ENCODE measurements at places on chromosomes 3 and 15.

GRCh38 chr3:188760408-188760807 lies 411.4 kb upstream of the TPRG1 start:
- no peak overlapping the region for H3K27ac ChIP-seq
- DNase-seq: no peak
- H3K36me3 ChIP-seq: peaks cover 12% of the 10 kb centered on the region
- H3K4me1 ChIP-seq: no peaks in the 10 kb centered on the region
- H3K27me3 ChIP-seq: no peaks in the 10 kb centered on the region

- no peak overlapping the region for H3K27ac ChIP-seq
- no peaks in the 10 kb centered on the region for H3K4me1 ChIP-seq
- no peaks in the 10 kb centered on the region for H3K36me3 ChIP-seq
Observed at GRCh38 chr15:72222393-72222792, 8.6 kb downstream of the PKM start.

- H3K27me3 ChIP-seq: peaks cover 2% of the 10 kb centered on the region
- no peak for DNase-seq
- no peaks in the 10 kb centered on the region for H3K36me3 ChIP-seq
- no peak overlapping the region for H3K4me3 ChIP-seq
- no peaks in the 10 kb centered on the region for H3K4me1 ChIP-seq
- no peak overlapping the region for H3K27ac ChIP-seq
Observed at GRCh38 chr3:189953551-189953950, 167.1 kb downstream of the P3H2 start.

DNA sequence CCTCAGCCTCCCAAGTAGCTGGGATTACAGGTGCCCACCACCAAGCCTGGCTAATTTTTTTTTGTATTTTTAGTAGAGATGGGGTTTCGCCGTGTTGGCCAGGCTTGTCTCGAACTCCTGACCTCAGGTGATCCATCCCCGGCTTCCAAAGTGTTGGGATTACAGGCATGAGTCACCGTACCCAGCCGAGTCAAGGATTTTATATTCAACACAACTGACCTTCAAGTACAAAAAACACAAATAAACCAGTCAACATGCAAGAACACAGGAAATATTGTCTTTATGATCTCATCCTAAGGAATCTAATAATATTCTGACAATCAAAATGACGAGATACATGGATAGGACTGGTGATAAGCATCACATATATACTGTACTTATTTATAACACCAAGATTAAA lies 37.9 kb downstream of the TJP1 start:
- peaks cover 6% of the 10 kb centered on the region for H3K4me1 ChIP-seq
- no peak for DNase-seq
- H3K4me3 ChIP-seq: no peak overlapping the region
- H3K27me3 ChIP-seq: no peaks in the 10 kb centered on the region
- no peaks in the 10 kb centered on the region for H3K36me3 ChIP-seq

DNA sequence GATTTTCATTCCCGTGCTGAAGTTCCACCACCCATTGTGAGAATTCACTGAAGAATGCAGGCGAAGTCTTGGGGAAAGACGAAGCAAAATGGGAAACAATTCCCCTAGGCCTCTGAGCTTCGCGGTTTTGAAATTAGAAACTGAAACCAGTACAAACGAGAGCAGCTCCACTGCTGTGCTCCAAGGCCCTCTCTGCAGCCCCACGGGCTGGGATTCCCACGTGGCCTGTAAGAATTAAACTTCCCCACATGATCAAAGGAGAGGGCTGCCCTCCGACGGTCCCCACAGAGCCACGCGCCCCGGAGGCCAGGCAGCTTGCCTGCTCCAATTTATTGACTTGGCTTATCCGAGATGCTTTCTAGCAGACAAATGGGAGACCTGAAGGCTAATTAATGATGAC lies 144.0 kb downstream of the GREM1 start:
- H3K36me3 ChIP-seq: no peaks in the 10 kb centered on the region
- H3K27me3 ChIP-seq: no peaks in the 10 kb centered on the region
- H3K4me1 ChIP-seq: no peaks in the 10 kb centered on the region
- no peak overlapping the region for H3K27ac ChIP-seq
- DNase-seq: no peak

DNA sequence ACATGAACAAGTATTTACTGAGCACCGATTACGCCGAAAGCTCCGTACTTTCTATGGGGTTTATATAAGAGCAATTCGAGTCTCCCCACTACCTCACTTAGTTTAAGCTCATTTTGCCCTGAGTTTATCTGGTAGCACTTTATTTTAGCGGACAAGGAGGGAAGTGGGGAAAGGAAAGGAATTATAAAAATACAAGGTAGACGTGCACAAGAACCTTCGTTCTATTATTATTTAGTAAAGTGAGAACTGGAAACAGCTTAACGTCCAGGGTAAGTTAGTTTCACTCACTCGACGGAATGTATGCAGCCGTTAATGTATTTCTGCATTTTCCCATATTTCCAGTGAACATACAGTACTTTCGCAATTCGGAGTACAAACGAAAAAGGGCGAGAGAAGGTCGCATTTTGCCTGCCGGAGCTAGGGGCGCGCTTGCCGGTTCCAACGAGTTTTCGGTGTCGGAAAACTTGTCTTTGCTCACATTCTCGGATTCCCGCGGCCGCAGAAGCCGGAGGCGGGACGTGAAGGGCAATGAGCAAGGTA lies 1.2 kb upstream of the STT3B start:
- peak overlapping the region; percentile 99 for H3K27ac ChIP-seq
- H3K27me3 ChIP-seq: no peaks in the 10 kb centered on the region
- no peak for DNase-seq
- peaks cover 16% of the 10 kb centered on the region for H3K4me1 ChIP-seq
- peak overlapping the region; percentile 70 for H3K4me3 ChIP-seq

DNA sequence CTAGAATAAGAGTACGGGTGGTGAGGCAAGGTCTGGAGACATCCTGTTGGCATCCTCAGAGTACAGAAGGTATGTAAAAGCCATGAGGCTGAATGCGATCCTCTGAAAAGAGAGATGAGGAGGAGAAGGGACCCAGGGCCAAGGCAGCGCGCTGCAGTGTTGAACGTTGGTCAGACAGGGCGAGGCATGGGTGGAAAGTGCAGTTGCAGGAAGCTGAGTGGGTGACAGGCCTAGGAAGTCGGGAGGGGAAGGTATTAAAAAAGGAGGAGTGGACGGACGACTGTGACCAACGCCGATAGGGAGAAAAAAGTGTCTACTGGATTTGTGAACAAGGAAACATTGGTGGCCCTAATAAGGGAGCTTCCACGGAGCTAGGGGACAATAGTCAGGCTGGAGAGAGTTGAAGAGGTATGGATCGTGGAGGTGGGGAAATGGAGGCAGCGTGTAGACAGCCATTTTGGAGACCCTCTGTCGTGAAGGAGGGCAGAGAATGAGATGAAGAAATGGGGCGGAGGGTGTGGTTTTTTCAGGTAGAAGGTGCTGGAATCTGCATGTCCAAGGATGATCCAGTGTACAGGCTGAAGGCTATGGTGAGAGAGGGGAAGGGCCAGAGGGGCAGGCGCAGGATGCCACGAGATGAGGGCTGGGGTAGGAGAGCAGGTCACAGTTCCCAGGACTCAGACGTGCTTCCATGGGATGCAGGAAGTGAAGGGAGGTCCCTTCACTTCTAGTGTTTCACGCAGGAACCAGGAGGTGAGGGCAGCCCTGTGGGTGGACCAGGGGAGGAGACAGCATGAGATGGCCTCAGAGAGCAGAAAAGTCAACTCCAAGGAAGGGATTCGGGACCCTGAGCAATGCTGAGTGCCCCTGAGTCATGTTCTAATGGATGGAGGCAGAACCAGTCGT lies 115.9 kb downstream of the ASB7 start:
- H3K27me3 ChIP-seq: peaks cover 2% of the 10 kb centered on the region
- no peak overlapping the region for H3K4me3 ChIP-seq
- no peaks in the 10 kb centered on the region for H3K36me3 ChIP-seq
- H3K4me1 ChIP-seq: peaks cover 22% of the 10 kb centered on the region
- H3K27ac ChIP-seq: no peak overlapping the region

DNA sequence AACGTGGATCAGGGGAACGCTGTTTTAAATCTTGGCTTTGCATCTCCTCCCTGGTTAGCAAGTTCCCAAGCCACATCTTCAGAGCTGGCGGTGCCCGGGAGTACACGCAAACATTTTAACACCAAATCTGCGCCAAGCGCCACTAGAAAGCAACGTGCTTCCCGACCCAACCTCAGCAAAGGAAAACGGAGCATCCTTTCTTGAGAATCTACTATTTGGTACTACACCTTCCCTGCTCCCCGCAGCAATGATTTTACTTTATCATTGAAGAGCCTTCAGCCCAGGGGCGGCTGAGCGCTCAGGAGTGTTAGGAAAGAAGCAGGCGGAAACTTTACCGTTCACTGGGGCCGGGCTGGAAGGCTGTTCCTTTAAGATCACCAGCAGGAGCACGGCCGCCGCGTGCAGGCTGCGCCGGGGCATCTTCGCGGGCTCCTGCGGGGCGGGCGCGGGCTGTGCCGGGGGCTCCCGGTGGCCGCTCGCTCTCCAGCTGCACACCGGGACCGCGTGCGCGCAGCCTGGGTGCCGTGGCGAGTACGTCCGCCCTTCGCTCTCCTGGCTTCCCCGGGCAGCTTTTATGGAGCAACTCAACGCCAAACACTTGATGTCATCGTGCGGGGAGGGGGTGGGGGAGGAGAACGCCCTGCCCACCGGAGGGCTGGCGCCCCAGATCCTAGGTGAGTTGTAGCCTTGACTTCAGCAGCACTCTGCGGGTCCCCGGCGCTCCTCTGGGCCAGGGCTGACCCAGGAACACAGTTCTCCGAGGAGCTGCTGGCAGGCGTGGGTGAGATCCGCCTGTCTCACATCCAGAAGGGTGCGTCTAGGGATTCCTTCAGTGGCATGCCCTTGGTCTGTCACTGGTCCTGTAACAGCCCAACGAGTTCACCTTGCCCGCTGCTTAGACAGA lies at the start of gene CA12:
CA12 (minus strand) TSS at position 546 of the 904 bp plus-strand sequence; CDS start at position 420, 126 bp downstream.
- no peaks in the 10 kb centered on the region for H3K36me3 ChIP-seq
- peaks cover 7% of the 10 kb centered on the region for H3K4me1 ChIP-seq
- no peak within 1 kb of the TSS for H3K27ac ChIP-seq
- DNase-seq: peak; percentile 61
- H3K4me3 ChIP-seq: peak within 1 kb of the TSS; percentile 51
- peaks cover 9% of the 10 kb centered on the region for H3K27me3 ChIP-seq

DNA sequence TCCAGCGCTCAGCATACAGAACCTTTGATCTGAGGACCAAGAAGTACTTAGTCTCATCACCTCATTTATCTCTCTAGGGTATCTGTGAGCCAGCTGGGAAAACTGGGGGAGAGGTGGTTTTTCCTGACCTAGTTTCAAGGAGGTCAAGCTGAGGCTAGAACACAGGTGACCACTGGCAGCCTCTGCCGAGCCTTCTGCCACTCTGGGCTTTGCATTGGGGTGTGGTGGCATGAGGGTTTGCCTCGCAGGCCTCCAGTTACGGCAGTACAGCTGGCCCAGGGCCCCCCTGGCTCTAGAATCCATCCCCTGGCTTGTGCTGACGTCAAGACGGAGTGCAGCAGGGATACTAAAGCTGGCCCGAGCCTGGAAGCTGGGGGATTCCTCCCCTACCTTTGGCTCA lies 34.7 kb upstream of the CDCP1 start:
- no peaks in the 10 kb centered on the region for H3K36me3 ChIP-seq
- H3K27ac ChIP-seq: no peak overlapping the region
- no peaks in the 10 kb centered on the region for H3K27me3 ChIP-seq
- no peaks in the 10 kb centered on the region for H3K4me1 ChIP-seq
- DNase-seq: no peak
